ENCODE measurements at places on chromosomes 5 and 9. TPM values are rescaled to one million over a fixed set of nuclear protein-coding genes. Genes with fewer than 3 reads are reported as not detected.

DNA sequence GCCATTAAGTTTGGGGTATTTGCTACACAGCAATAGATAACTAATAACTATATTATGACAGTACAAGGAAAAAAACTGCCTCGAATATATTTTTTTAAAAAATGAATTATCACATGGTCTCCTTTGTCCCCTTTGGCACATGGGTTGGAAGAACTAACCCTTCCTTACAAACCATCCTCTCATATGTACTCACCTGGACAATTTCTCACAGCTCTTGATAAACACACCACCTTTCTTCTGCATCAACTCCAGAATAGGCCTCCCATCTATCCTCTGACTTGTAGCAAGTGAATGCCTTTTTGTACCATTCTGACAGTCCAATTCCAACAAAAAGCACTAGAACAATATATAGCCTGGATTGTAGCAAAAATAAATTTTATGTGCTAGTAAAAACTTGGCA is 78.7 kb upstream of the LARP1 start:
- ATAC-seq = no peak

DNA sequence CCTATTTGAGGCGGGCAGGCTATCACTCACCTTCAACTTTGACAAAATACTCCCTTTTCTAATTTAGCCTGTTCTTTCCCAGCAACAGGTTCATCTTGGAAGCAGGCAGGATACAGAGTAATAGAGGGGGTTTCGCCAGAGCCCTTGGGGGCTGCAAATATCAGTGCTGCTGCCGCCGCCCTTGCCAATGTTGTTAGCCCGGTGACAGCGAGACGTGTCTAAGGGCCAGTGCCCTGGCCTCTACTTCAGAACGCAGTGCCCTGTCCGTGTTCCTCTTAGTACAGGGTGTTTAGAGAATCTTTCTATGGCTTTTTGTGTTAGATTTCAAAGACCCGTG is 703 bp downstream of the FAM120AOS start:
- no peak for ATAC-seq

GRCh38 chr5:175098301-175098700 is 345.7 kb downstream of the DRD1 start:
- ATAC-seq = no peak

- no peak for ATAC-seq
Observed at GRCh38 chr9:132171702-132172101, 9.8 kb downstream of the NTNG2 start.

SH3TC2 gene
- 3.4 TPM for total RNA-seq

DNA sequence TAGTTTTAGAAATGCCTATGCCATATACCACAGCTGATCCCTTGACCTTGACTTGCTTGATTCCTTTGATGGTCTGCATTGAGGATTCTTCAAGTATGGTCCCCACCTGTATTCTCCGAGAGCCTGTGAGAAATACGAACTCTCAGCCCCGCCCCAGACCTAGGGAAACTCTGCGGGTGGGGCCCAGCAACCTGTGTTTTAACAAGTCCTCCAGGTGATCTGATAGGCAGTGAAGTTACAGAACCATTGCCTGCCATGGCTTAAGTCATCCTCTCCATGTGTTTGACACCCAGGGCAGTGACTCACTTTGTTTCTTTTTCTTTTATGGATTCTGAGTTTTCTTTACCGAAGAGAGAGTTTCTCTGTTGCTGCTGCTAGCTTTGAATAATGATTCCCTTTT is 18.5 kb downstream of the FRMPD1 start:
- ATAC-seq = peak; percentile 55

DNA sequence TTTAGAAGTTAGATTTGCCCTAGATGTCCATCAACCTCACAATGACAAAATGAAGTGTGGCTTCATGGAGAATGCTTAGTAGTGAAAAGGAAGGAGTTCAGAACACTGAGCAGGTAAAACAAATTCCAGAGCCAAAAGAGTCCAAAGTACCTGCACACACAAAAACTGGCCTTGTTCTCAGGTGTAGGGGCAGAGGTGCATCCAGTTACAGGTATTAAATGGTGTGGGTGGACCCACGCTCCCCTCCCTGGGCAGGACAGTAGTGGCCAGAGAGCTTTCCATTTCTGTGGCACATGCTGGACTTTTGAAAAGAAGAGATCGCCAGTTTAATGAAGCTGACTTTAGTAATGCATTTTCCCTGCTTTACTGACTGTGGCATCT is 47.2 kb downstream of the SECISBP2 start:
- ATAC-seq = no peak

- ATAC-seq = no peak
Observed at GRCh38 chr5:157659868-157660660, 7.8 kb upstream of the SOX30 start.

DNA sequence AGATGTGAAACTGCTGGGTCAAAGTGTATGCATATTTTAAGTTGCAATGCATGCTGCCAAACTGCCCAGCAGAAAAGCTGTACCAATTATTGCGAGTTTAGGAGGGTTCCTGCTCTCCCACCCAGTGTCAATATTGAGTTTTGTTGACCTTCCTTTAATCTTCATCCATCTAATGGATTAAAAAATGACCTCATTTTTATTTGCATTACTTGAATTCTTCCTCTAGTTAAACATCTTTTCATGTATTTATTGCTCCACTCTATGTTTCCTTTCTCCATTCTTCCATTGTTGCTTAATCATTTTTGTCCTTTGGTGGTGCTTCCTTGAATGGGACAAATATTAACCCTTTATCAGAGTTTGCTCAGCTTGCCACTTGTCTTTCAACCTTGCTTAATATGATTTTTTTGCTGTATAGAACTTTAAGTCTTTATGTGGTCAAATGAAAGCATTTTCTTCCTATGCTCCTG is 32.4 kb downstream of the TLE1 start:
- no peak for ATAC-seq

GRCh38 chr5:96896806-96897205 is 20.5 kb downstream of the ERAP2 start:
- ATAC-seq = peak; percentile 59

GRCh38 chr5:159456722-159457465 is 126.6 kb upstream of the IL12B start:
- peak; percentile 52 for ATAC-seq

- ATAC-seq = peak; percentile 65
Observed at GRCh38 chr9:33297432-33297831, 7.1 kb downstream of the NFX1 start.

DNA sequence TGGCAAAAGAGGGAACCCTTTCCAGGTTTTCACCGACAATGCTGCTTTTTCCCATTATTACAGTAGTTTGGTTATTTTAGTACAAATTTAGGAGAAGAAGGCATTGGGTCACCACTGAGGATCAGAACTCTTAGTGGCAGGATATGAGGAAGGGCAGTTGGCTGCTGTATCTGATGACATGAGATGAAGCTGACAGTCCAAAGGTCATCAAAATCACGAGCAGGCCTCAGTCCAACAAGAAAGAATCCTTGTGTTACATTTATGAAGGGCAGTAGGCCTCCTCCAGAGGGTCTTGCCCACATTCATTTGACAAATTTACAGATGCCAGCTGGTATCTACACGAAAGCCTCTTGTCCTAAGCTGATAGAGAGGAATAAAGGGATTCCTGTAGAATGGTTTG is 49.5 kb upstream of the COL15A1 start:
- ATAC-seq = no peak

- ATAC-seq = no peak
Observed at GRCh38 chr5:119383008-119383407, 27.2 kb downstream of the TNFAIP8 start.

GRCh38 chr9:92608909-92609445 is 61.0 kb downstream of the IPPK start:
- ATAC-seq = no peak

- no peak for ATAC-seq
Observed at GRCh38 chr5:164610374-164610773, 1105.0 kb downstream of the MAT2B start.

QRFP gene
- total RNA-seq = not detected

GRCh38 chr5:100706776-100707175 is 171.6 kb downstream of the FAM174A start:
- no peak for ATAC-seq

GRCh38 chr5:62780888-62781287 is 202.3 kb downstream of the LRRC70 start:
- ATAC-seq = no peak

GFRA3 gene
- not detected for total RNA-seq

GRCh38 chr5:150627731-150628545 is 12.5 kb upstream of the SYNPO start:
- no peak for ATAC-seq

DNA sequence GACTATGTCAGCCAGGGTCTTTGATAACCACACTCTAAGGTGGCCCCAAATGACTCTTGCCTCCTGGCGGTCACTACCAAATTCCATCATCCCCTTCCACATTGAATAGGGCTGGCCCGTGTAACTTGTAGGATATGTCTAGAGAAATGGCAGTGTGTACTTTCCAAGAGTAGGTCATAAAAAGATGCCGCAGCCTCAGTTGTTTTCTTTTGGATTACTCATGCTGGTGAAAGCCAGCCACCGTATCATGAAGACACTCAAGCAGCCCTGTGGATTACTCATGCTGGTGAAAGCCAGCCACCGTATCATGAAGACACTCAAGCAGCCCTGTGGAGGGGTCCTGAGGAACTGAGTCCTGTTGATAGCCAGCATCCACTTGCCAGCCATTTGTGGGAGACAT is 172.0 kb upstream of the TBC1D2 start:
- no peak for ATAC-seq

DNA sequence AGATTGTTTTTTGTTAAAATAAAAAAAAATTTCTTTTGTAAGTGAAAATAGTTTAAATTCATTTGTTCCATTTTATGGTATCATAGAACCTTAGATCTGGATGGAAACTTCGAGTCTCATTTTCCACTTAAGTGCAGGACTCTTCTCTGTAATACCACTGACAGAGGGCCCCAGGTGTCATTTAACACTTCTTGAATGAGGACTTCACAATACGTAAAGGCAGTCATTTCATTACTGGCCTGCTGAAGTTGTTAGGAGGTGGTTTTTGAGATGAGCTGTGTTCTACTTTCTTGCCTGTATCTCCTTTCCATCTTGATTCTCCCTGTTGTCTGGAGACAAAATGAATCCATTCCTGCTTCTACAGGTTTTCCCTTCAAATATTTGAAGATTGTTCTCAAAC is 455.3 kb downstream of the DMRT2 start:
- no peak for ATAC-seq

DNA sequence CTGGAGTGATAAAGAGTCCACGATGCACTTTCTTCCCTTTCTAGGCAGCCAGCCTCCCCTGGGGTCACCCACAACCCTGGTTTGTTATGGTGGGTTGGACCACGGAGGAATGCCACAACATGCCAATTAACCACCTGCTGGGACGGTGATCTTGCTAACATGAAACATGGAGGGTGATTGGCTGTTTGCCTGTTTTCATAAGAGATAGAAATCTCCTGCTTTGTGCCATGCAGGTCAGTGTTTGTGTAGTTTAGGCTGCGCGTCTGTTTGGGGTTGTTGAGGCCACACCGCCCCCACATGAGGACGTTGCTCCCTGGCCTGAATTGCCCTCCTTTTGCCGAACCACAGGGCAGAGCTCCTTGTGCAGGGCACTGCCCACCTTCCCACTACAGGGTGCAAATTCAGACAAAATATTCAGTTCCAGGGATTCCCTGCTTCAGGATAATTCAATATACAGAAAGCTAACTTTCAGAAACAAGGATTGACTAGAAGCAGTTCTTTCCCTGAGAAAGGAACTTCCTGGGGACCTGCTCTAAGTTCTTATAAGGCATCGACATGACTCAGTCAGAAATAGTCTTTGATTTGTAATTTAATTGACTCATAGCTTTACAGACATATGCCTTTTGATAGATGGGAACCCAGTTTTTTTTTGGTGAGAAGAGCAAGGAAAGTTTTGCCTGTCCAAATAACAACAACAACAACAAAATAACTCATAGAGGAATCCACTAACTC is 427.6 kb downstream of the GADD45G start:
- no peak for ATAC-seq

SLC46A2 gene
- 0.44 TPM for total RNA-seq

DNA sequence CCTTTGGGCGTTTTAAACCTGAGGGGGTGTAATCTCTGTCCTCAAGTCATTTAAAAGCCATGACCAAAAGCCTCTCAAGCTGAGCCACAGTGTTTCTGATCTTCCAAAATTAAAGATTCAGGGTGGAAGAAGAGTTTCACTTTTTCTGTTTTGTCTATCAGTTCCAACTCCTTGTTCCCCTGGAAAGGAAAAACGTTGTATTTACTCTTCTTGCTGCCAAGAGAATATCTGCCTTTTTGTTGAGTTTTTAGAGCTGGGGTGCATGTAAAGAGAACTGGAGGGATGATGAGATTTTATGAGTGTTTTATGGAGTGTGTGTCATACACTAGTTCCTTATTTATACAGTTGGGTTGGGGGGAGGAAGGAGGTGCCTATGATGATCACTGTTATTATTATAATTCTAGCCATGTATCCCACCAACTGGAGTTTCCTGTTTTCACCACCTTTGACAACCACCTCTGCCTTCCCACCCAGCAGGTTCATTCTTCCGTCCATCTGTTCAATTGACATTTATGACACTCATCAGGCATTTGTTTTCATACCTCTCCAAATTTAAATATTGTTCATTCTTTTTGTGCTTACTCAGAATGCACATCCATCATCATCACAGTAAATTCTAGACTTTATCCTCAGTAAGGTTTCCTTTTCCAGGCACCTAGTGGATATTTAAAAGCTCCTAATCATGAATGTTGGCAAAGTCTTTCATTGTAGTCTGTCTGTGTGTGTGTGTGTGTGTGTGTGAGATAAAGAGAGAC is 97.9 kb upstream of the MPDZ start:
- no peak for ATAC-seq

DNA sequence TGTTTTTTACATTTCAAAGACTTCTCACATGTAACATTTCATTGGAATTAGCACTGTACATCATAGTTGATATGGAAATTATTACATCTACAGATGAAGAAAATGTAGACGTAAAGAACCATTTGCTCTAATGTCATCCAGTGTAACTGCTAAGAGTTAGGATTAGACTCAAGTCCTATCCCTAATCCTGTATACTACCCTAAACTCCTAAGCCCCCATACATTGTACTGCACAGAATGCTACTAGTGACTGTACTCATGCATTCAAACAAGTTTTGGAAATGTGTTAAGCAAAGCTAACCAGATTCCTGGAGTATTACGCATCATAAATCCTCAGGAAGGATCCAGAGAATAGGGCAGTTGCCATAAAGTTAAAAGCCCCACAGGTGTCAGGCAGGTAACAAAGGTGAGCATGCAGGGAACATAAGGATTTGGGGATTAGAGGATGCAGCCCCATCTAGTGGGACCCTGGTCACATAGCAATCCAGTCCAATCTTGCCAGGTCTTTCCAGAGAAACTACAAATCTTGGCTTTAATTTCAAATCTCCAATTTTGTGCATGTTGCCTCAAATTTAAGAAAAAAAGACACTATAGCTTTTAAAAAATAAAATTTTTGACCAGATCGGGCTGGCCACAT is 32.0 kb downstream of the HAVCR1 start:
- no peak for ATAC-seq
